T-helper 9 cell (primary cell): ENCODE measurements at places on chromosomes 13 and 19.

DNA sequence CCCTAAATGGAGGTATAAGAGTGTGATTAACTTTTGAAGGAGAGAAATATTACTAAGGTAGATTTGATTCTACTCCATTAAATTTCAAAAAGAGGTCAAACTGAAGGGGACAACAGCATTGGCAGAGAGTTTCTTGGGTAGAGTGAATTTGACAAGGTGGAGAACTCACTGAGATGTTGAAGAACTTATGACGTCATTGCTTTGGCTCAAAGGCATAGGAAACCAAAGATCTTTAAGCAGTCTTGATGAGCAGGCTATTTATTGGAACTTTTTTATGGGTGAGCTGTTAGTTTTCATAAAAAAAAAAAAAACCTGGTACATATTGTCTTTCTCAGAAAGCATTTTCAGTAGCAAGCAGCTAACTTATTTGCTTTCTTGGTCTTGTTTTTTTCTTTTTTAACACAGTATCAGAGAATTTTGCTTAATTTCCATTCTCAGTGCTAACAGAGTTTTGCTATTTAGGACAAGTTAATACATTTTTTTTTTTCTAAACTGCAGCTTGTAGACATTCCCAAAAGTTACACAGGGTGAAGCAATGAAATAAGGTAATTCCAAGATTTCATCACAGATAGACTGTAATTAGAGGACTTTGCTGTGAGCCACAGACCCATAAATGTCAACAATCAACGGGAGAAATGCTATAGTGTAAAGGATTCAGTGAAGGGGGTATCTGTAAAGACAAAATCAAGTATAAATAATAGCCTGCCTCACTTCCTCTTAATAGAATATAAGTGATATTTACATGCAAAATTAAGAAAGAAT, 412.2 kb upstream of the KLHL1 start:
- no peak for DNase-seq

DNA sequence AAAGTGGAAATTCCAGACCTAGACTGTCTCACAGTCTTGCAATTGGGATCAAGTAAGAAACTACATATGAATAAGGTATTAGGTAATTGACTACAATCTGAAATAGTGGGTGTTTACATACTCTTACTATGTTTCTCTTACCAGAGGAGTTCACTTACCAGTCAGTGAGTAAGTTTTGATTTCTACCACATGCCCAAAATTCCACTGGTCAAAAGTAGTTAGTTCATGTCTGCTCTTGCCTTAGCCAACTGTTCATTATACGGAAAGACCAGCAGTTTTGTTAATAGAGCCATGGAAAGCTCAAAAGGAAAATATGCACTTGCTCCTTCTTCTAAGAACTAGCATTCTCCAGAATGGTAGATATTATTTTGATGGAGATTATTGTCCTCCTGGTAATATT, 490.8 kb downstream of the RFC3 start:
- no peak for DNase-seq

DNA sequence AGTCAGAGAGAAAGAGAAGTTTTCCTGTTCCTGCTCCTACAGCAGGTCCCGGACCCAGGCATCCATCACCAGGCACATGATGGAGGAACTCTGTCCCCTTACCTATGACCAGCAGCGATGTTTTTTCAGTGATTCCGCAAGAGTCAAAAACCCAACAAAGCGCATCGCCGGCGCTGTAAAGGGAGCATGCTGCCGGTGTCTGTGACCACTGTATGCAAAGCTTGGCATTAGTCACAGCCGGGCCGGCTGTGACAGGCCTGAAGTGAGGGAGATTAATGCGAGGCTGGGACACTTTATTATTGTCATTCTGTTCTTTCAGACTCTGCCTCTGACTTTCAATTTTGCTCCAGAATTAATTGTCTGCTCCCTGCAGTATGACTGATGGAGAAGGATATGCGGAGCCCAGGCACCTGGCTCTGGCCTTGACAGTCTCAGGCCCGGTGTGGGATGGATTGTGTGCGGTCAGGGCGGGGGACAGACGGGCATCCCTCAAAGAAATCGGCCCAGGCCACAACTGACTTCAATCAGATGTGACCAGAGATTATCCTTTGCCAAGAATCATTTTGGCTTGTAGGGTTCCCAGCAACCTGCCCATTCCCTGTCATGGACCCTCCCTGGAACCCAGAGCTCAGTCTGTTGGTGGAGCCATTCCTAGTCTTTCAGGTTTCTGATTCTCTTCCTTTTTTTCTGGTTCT, 462.0 kb upstream of the ZNF507 start:
- no peak for DNase-seq

DNA sequence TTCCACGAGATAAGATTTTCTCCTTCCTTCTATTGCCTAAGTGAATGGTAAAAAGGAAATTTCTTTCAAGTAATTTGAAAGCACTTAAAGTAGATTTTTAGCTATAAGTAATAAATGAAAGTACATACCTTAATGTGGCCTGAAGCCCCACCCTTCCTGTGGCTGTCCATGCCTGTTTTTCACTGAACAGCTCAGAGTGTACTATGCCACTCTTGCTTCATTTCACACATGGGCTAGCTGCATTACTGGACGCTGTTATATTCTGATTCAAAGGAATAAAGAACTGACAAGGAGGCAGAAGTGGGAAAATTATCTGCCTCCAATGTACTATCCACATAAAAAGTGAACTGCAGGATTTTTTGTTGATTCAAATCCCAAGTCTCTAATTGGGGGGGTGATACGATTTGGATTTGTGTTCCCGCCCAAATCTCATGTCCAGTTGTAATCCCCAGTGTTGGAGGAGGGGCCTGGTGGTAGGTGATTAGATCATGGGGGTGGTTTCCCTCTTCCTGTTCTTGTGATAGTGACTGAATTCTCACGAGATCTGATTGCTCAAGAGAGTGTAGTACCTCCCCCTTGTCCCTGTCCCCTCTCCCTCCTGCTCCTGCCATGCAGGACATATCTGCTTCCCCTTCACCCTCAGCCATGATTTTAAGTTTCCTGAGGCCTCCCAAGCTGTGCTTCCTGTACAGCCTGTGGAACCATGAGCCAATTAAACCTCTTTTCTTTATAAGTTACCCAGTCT, 154.7 kb upstream of the SGCG start:
- no peak for DNase-seq

DNA sequence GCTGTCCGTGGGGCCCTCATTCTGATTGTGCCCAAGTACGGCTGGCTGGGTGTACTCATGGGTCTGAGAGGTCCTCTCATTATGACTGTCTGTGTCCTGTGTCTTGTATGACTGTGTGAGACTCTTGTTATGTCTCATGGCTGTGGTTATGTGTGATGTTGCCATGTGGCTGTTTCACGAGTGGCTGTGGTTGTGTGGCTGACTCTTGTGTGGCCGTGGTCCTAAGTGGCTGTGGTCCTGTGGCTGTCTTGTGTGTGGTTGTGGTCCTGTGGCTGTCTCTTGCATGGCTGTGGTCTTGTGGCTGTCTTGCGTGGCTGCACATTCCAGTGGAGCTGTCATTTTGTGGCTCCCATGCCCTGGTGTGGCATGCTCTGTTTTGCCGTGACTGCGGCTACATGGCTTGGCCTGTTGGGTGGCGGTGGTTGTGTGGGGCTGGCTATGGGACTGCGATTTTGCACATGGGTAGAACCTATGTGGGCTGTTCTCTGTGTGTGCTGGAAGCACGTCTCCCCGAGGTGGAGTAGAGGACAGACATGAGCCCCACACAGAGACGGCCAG, 2.5 kb downstream of the LYL1 start:
- DNase-seq = no peak

- no peak for DNase-seq
Measured at GRCh38 chr13:39036212-39036611, 1.7 kb downstream of the PROSER1 start.

GRCh38 chr13:24264976-24265375, 44.4 kb upstream of the C1QTNF9 start:
- peak; percentile 68 for DNase-seq

DNA sequence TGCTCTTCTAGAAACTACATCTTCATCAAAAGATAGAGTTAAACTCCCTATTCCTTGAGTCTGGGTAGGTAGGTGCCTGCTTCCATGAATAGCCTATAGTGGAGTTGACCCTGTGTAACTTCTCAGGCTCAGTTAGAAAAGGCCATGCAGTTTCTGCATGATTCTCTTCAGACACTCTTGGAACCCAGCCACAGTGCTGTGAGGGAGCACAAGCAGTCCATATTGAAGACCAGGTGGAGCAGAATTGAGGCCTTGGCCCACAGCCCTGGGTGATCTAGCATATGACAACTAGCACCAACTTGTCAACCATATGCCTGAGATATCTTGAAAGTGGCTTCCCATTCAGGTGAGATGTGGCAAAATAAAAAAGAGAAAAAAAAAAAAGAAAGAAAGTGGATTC, 10.3 kb upstream of the PAN3 start:
- no peak for DNase-seq

- no peak for DNase-seq
Measured at GRCh38 chr19:33040994-33041827, 23.5 kb downstream of the RHPN2 start.

DNA sequence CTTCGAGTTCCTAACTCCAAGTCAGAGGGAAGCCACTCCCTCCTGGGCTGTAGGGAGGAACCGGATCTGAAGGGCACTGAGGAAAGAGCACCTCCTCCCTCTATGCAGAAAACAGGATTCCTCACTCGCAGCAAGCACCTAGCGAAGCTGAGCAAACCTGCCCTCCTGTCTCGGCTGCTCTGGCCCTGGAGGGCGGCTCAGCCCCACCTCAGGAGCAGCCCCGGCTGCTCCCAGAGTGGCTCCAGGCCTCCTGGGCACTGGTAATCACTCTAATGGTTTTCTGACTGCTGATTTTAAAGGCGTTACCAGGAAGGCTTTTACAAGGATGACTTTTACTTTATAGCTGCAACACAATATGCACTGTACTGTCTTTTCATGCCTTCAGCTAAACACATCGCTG, 312.5 kb downstream of the TEX29 start:
- no peak for DNase-seq

DNA sequence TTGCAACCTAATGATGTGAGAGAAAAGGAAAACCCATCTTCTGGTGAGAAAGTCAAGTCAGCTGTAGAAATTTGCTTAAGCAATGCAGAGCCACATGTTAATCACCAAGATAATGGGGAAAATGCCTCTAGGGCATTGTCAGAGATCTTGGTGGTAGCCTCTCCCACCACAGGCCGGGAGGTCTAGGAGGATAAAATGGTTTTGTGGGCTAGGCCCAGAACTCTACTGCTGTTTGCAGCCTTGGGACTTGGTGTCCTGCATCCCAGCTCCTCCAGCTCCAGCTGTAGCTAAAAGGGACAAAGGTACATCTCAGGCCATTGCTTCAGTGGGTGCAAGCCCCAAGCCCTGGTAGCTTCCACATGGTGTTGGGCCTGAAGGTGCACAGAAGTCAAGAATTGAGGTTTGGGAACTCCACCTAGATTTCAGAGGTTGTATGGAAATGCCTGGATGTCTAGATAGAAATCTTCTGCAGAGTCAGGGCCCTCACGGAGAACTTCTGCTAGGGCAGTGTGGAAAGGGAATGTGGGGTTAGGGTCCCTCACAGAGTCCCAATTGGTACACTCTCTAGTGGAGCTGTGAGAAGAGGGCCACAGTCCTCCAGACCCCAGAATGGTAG, 382.2 kb upstream of the KLHL1 start:
- DNase-seq = no peak

DNA sequence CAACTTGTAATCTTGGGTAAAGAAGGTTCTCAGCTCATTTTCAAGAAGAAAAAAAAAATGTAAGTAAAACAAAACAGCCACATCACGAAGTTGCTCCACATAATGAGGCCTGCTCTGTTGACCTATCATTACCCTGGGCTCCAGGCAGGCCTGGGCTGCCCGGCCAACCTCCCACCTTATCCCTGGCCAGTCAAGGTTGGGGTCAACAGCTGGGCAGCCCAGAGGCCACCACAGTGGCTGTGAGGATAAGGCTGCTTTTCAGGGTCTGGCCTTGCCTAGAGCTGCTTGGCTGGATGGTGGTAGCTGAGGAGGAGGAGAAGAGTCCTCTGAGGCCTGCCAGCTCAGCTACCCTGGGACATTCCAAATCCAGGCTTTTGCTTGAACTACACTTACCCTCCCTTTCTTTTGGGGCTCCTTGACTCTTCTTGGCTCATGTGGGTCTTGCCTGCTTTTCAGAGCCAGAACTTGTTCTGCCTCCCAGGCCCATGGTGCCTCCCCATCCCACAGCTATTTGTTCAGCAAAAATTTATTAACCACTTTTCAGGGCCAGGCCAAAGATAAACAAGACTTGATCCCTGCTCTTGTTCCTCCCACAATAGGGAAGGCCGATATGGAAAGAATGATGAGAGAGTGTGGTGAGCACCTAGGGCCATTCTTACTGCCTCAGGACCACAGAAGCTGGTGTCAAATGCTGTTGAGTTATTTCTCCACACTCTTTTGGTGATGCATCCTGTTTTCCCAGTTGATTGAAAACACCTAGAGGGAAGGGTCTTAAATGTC, 101.6 kb downstream of the RGCC start:
- DNase-seq = no peak

- no peak for DNase-seq
Measured at GRCh38 chr19:741506-742131, 9.3 kb upstream of the MISP start.

- no peak for DNase-seq
Measured at GRCh38 chr19:7098096-7098495, 28.6 kb downstream of the ZNF557 start.

DNA sequence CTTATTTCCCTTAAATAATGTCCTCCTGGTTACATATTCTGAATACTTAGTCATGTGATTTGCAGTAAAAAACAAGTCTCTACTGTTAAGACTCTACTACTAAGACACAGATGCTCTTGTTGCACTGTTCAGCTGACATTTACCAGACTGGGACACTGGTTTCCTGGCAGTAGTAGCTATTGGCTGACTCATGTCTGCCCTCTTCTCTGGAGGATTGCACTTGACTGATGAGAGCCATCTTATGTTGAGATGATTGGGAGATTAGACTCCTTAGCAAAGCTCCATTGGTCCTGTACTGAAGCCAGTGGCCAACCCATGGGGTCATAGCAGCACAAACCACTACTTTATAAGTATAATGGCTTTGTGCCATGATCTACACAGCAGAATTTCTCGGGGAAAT, 1672.6 kb upstream of the PCDH20 start:
- no peak for DNase-seq

DNA sequence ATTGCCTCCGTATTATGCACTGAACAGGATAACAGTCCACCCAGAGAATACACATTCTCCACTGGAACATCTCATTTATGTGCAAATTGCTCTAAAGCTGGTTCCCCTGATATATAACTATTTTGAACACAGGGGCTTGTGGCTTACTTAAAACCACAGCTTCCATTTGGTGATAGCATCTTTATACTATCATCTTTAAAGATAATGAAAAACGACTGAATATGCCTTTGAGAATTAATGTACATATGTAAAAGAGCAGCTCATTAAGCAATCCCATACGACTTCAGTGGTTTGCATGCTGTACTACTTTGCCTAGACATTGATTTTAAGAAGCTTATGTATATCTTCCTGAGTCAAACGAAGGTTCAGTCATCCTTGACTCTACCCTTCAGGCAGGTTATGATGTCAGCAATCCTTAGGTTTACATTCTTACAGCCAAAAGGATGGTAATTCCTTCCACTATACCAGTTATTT, 40.8 kb downstream of the BRD4 start:
- DNase-seq = no peak

DNA sequence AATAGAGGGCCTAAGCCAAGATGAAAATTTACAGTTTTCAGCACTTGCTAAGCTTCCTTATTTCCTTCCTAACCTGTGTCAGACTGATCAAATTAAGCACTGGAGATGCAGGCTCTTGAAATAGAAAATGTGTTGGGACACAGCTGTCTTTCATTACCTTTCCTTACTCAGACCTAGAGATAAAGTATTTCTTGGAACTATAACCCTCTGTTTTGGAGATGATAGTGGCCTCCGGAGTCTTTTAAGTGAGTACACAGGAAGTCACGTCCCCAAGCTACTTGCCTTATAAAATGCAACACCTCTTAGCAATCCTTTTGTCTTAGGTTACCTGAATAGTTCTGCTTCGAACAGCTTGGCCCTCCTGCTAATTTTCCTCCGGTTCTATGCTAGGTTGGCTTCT, 12.4 kb upstream of the AKAP11 start:
- no peak for DNase-seq
